ENCODE measurements at places on chromosomes 1 and 21.

GRCh38 chr21:42624095-42624790, 29.2 kb upstream of the PDE9A start:
- DNase-seq = no peak

DNA sequence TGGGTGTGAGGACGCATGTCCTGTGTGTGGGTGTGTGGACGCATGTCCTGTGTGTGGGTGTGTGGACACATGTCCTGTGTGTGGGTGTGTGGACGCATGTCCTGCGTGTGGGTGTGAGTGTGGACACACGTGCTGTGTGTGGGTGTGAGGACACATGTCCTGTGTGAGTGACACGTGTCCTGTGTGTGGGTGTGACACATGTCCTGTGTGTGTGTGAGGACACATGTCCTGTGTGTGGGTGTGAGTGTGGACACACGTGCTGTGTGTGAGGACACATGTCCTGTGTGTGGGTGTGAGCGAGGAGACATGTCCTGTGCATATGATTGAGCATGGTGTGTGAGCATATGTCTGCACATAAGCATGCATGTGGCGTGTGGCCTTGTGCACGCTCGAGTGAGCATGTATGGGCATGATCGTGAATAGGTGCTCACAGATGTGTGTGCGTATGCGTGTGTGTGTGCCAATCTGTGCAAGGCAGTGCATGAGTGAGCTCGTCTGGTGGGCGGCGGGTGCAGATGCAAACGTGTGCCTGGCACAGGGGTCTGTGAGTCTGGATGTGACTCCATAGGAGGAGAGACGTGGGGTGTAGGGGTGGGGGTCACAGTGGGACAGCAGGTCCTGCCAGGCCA, 25.3 kb downstream of the MEGF6 start:
- no peak for DNase-seq

GRCh38 chr1:93818570-93818959, 60.4 kb downstream of the DNTTIP2 start:
- DNase-seq = no peak

DNA sequence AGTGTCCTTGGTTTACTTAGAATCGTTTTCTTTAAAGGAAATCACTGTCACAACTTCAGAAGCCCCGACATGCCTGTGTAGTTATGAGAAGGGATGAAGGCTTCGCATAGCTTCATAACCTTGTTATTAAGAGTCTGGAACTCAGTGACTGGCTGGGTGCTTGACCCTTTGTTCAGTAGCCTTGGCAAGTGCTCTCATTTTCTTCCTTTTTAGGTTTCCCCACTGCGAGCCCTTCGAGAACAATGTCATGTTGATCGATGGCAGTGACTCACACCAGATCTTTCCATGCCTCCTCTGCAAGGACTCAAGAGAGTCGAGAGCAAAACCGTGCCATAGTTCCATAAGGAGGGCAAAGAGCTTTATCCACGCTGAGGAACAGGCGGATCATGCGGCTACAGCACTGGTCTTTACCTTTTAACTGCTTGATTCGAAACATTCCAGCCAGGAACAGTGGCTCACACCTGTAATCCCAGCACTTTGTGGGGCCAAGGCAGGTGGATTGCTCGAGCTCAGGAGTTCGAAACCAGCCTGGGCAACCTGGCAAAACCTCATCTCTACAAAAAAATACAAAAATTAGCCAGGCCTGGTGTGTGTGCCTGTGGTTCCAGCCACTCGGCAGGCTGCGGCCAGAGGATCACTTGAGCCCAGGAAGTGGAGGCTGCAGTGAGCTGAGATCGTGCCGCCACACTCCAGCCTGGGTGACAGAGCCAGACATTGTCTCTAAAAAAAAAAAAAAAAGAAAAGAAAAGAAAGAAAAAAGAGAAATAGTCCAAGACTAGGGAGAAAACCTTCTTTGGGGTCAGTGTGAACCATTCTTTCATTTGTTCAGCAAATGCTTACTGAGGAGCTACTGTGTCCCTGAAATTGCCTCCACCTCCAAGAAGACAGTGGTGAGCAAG, 95.4 kb upstream of the ERRFI1 start:
- no peak for DNase-seq

DNA sequence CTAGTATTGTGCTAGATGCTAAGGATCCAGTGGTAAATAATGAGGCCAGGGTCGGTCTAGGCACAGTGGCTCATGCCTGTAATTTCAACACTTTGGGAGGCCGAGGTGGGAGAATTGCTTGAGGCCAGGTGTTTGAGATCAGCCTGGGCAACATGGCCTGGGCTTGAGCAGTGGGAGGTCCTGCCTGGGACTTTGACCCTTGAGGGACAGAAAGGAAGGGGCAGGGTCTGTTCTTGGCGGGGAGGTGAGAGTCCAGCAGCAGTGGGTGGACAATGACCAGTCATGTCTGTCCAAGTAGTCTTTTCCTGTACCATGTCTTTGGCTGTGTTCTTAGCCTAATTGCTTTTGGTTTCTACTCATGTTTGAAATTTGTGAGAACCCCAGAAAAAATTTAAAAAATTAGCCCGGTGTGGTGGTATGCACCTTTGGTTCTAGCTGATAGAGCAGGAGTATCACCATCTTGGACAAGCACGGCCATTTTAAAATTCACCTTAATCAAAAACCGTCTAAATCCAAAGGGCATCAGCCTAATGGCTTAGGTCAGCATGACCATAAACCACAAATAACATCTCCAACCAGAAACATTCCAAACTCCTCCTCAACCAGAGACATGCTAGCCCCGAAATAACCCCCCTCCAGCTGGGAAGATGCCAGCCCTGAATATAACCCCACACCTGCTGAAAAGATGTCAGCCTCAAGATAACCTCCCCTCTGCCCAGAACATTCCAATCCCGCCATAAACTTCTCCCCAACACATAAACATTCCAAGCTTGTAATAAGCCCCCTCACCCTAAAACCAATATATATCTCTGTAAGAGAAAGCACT, 6.8 kb upstream of the AK2 start:
- no peak for DNase-seq

- no peak for DNase-seq
These were observed 5.0 kb downstream of the DENND1B start for GRCh38 chr1:197770243-197770642.

- DNase-seq = no peak
These were observed 31.6 kb upstream of the C1orf146 start for GRCh38 chr1:92186081-92186480.

Data from NAMALWA (cell line).